ENCODE measurements at places on chromosomes 6 and 20. TPM values are rescaled to one million over a fixed set of nuclear protein-coding genes. Genes with fewer than 3 reads are reported as not detected.

Gene CD83
- 5.7 TPM for total RNA-seq

Gene TCP11
- not detected for total RNA-seq

Gene GPX5
- total RNA-seq: not detected

Gene C6orf118
- total RNA-seq: 1.9 TPM

DNA sequence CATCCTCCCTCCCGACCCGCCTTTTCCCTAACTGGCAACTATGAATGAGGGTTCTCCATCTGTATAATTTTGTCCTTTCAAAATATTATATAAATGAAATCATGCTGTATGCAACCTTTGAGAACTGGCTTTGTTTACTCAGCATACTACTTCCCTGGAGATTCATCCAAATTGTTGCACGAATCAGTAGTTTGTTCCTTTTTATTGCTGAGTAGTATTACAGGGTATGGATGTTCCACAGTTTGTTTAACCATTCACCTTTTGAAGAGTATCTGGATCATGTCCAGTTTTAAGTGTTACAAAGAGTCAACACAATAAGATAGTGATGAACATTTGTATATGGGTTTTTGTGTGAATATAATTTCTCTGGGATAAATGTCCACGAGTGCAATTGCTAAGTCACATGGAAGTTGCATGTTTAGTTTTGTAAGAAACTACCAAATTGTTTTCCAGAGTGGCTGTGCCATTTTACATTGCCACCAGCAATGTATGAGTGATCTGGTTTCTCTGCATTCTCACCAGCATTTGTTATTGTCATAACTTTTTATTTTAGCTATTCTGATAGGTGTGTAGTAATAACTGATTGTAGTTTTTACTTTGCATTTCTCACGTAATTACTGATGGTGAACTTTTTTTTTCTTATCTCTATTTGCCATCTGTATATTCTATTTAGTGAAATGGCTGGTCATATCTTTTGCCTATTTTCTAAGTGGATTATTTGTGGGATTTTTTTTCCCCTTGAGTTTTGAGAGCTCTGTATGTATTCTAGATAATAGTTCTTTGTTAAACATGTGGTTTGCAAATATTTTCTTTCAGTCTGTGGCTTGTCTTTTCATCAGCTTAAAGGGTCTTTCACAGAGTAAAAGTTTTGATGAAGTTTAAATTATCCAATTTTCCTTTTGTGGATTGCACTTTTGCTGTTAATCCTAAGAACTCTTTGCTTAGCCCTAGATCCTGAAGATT lies 14.4 kb upstream of the RNF24 start:
- H3K36me3 ChIP-seq: no peaks in the 10 kb centered on the region
- peaks cover 4% of the 10 kb centered on the region for H3K4me1 ChIP-seq
- DNase-seq: no peak
- H3K27ac ChIP-seq: no peak overlapping the region

- no peaks in the 10 kb centered on the region for H3K36me3 ChIP-seq
- H3K4me1 ChIP-seq: no peaks in the 10 kb centered on the region
- H3K27ac ChIP-seq: peak overlapping the region; percentile 78
- DNase-seq: no peak
- H3K27me3 ChIP-seq: peaks cover 40% of the 10 kb centered on the region
Measured at GRCh38 chr20:25148181-25148981, 47.1 kb upstream of the ENTPD6 start.

- no peaks in the 10 kb centered on the region for H3K36me3 ChIP-seq
- H3K27me3 ChIP-seq: peaks cover 2% of the 10 kb centered on the region
- peaks cover 21% of the 10 kb centered on the region for H3K4me1 ChIP-seq
- DNase-seq: no peak
- no peak overlapping the region for H3K4me3 ChIP-seq
- no peak overlapping the region for H3K27ac ChIP-seq
Measured at GRCh38 chr6:41464481-41464880, 81.7 kb upstream of the FOXP4 start.

GRCh38 chr6:97175806-97176205 lies 107.2 kb downstream of the MMS22L start:
- no peak overlapping the region for H3K4me3 ChIP-seq
- no peak for DNase-seq

GRCh38 chr6:12635375-12635774 lies 81.2 kb upstream of the PHACTR1 start:
- H3K27ac ChIP-seq: no peak overlapping the region
- no peak overlapping the region for H3K4me3 ChIP-seq
- H3K36me3 ChIP-seq: peaks cover 2% of the 10 kb centered on the region
- H3K27me3 ChIP-seq: peaks cover 3% of the 10 kb centered on the region
- peaks cover 3% of the 10 kb centered on the region for H3K4me1 ChIP-seq
- no peak for DNase-seq

DNA sequence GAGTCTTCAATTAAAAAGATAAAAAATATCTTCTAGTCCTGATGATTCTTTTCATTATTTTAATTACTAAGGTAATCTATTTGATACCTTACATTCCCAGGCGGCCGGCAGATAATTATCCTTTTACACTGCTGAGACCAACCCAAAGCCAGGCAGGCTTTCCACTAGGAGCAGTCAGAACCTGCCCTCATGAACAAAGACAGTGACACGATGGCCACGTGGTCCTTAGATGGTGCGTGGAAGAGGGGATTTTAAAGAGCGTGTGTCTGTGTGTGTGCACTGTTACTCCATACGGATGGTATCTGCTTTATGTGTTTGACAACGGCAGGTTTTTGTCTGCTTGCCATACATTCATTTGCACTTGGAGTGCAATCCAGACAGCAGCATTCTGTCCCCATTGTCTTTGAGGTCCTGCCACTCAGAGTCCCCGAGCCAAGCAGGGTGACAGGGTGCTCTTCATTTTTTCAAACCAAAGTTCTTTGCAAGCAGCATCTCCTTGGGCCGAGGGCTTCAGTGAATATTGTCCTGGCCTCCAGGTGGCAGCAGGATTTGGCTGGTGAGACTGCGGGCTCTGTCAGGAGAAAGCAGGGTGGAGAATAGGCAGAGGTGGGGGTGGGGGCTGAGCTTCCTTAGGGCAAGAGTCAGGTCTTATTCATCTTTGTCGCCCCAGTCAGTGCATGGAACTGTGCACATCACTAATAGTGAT lies 260.5 kb downstream of the NRN1 start:
- no peaks in the 10 kb centered on the region for H3K4me1 ChIP-seq
- H3K27me3 ChIP-seq: no peaks in the 10 kb centered on the region

DNA sequence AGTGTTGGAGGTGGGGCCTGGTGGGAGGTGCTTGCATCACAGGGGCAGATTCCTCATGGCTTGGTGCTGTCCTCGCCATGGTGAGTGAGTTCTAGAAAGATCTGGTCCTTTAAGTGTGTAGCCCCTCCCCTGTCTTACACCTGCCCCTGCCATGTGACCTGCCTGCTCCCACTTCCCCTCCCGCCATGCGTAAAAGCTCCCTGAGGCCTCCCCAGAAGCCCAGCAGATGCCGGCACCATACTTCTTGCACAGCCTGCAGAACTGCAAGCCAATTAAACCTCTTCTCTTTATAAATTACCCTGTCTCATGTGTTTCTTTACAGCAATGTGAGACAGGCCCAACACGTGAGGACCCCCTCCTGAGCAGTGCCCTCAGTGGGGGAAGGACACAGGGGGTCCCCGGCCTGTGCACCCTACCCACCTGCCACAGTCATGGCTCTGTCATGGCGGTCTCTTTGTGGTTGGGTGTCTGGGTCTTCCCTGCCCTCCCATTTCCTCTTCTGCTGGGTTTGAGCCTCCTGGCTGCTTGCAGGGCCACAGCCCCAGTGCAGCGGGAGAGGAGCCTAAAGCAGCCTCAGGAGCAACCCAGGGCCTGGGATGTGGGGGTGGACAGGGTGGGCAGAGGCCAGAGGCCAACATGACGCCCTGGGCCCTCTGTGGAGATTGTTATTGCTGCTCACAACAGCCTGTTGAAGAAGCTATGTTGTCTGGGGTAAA lies 87.2 kb upstream of the QKI start:
- no peak overlapping the region for H3K27ac ChIP-seq
- H3K4me1 ChIP-seq: peaks cover 14% of the 10 kb centered on the region
- H3K36me3 ChIP-seq: no peaks in the 10 kb centered on the region
- no peak for DNase-seq
- peaks cover 11% of the 10 kb centered on the region for H3K27me3 ChIP-seq
- H3K4me3 ChIP-seq: no peak overlapping the region

DNA sequence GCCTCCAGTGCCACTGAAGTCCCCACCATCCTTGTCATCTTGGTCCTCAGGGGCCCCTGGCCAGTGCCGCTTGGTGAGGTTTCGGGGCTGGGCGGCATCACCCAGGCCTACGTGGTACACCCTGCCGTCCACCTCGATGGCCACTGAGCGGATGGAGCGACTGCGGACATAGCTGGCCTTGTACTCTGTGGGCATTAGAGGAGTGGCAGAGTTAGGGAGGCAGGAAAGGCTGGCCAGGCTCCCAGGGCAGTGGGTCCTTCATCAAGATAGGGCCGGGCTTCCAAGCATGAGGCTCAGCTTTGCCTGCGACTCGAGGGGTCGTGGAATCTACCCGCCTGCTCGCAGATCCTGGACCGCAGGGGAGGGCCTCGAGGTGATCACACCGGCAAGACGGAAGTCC lies 119.0 kb downstream of the SULF2 start:
- peaks cover 14% of the 10 kb centered on the region for H3K36me3 ChIP-seq
- no peaks in the 10 kb centered on the region for H3K27me3 ChIP-seq
- H3K4me3 ChIP-seq: no peak overlapping the region
- H3K4me1 ChIP-seq: no peaks in the 10 kb centered on the region
- peak overlapping the region; percentile 76 for H3K27ac ChIP-seq

GRCh38 chr6:14707971-14708465 lies 537.9 kb upstream of the JARID2 start:
- peak overlapping the region; percentile 44 for H3K27ac ChIP-seq
- peaks cover 7% of the 10 kb centered on the region for H3K4me1 ChIP-seq
- DNase-seq: no peak
- H3K4me3 ChIP-seq: no peak overlapping the region
- H3K27me3 ChIP-seq: no peaks in the 10 kb centered on the region

GRCh38 chr6:46719099-46719498 lies 16.1 kb downstream of the PLA2G7 start:
- no peaks in the 10 kb centered on the region for H3K4me1 ChIP-seq
- peaks cover 31% of the 10 kb centered on the region for H3K27me3 ChIP-seq
- no peak overlapping the region for H3K4me3 ChIP-seq
- H3K36me3 ChIP-seq: no peaks in the 10 kb centered on the region
